ENCODE measurements at places on chromosomes 4 and X.

- DNase-seq: no peak
These were observed 600.3 kb downstream of the SPRY1 start for GRCh38 chr4:123996718-123997510.

GRCh38 chrX:12446342-12447075 lies 308.2 kb downstream of the FRMPD4 start:
- no peak for DNase-seq

- no peak for DNase-seq
These were observed 29.0 kb downstream of the COQ2 start for GRCh38 chr4:83255584-83255983.

GRCh38 chrX:110491846-110492620 lies 133.4 kb downstream of the RTL9 start:
- no peak for DNase-seq

DNA sequence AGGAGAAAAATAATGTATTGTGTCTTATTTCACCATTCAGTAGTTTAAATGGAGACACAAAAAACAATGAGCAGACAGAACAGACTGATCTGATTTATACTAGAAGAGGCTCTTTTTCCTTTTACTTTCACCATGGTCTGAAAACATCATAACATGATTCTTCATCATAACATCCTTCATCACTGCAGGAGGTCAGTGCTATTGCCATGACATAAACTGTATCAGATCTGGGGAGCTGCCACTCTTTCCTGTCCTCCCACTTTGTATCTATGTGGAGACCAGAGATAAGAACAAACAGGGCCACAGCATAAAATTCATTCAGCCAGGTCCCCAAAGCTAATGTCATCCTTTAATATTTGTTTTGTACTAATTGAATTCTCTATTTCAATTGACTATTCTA lies 25.2 kb downstream of the SOD3 start:
- no peak for DNase-seq

DNA sequence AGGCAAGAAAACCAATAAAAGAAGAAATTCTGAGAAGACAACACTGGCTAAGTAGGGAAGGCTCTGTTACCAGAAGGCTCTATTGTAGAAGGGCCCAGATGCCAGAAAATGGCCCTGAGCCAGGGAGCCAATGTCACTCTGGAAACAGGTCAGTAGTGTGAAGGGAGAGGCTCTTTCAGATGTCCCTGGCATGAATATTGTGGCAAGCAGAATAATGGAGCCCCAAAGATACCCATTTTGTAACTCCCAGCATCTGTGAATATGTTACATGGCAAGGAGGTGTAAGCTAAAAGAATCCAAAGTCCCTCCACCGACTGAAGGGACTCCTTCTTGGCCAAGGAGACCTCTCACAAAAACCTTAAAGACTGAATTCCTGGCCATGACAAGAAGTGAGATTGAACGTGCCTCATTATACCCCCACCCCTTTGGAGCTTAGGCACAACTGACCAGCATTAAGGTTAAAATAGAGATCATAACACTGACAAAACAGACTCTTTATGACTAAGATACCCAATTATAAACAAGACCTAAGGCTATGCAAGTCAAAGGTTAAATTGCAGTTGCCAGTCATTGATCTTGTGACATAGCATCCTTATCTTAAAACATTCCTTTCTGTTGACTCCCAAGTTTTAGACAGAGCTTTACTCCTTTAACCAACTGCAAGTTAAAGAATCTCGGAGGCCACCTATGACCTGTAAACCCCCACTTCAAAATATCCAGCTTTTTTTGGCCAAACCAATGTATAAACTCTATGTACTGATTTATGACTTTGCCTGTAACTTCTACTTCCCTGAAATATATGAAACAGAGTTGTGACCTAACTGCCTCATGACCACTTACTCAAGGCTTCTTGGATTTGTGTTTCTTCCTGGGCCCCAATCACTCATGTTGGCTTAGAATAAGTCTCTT lies 42.2 kb upstream of the SMIM10 start:
- DNase-seq: no peak

DNA sequence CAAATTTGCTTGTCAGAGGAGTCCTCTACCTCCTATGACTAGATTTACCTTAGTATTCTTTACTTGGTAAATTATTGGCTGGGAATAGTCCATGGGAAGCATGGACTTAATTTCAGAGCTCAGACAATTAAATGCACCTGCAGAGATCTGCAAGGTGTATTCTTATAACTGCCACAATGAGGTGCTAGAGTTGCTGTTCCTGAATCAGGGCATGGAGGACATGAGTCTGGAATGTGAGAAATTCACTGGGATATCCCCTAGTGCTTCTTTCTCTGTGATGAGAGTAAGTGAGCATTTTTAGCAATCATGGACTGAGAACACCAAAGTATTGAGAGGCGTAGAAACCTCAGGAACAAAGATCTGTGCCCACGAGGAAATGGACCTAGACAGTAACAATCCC lies 32.9 kb upstream of the GRID2 start:
- no peak for DNase-seq

DNA sequence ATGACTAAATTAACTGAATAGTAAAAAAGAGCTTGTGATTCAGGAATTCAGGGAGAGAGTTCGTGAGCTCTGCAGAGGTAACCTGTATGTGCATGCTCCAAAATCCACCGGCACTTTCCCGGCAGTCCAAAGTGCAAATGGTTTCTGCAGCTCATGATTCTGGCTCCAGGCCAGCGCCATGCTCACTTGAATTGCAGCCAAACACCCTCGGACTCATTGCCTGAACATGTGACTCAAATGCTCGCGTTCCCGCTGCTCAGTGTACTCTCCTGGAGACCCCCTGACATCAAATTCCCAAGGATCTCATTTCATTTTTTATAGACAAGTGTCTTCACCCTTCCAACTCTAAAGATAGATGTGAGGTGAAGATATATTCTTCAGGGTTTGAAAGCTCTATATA lies 44.1 kb upstream of the SH3RF1 start:
- no peak for DNase-seq

GRCh38 chrX:21638311-21638710 lies 19.8 kb downstream of the KLHL34 start:
- no peak for DNase-seq

- DNase-seq: no peak
These were observed 248.0 kb downstream of the GALNTL6 start for GRCh38 chr4:172061204-172061603.

DNA sequence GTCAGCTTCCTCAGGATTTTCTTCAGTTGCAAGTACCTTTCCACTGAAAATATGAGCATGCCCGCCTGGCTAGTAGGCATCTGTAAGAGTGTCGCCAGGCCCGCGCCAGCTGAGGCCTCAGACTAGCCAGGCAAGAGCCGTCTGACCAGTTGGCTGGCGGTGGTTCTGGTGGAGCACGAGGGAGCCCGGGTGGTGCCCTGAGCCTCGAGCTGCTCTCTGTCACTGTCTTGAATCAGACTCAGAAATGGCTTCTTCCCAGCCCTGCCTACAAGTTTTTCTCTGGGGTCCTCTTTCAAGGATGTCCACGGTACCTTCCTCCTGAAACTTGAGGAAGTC lies 11.9 kb downstream of the GRPEL1 start:
- DNase-seq: no peak

GRCh38 chr4:41647383-41647782 lies 101.1 kb downstream of the PHOX2B start:
- DNase-seq: no peak

DNA sequence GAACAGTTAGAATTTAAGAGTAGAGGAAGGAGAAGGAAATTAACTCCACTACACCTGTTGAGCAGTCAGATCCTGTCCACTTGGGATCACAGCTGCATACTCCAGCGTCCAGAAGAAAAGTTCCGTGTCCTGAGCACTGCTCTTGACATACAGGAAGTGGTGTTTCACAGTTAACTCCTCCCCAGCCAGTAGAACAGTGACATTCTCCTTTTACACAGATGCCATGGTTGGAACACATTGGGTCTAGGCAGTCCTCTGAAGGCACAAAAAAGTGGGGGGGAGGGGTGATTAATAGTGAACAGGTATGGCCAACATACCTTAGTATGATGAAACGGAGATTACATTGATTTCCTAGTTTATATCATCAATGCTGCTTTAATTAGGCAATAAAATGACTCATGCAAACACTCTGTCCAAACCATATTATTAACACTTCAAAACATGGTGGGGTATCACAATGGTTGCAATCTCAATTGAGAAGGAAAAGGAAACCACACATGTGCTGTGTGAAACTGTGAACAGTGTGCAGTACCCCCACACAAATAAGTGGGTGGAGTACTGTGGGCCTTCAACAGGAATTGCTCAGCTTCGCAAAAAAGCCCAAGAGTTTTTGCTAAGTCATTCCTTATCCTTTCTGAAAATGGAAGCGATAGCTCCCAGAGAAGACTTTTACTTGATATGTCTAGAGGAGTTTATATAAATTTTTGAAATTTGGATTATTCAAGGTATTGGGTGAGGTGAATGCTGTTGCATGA lies 295.6 kb downstream of the SH2D1A start:
- no peak for DNase-seq

- DNase-seq: no peak
These were observed 133.3 kb upstream of the PRPS2 start for GRCh38 chrX:12657881-12658280.

GRCh38 chrX:153816831-153817690 lies 13.3 kb downstream of the PDZD4 start:
- DNase-seq: no peak

- DNase-seq: no peak
These were observed 2141.0 kb upstream of the AGA start for GRCh38 chr4:179583221-179583620.

DNA sequence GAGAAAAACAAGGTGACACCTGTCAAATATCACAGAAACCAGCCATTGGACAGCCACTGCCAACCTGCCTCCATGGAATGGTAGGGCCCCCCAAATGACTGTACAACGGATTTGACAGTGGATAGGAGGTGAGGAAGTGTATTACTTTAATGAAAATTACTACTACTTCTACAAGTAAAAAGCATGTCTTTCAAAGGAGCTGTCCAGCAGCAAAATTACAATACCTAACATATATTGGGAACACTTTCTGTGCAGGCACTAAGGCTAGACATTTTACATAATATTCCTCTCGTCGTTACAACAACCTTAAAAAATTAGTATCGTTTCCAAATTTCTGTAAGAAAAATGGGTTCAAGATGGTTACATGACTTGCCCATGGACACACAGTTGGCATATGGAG lies 14.9 kb downstream of the PPP3CA start:
- DNase-seq: no peak

- DNase-seq: no peak
These were observed 114.4 kb downstream of the STK32B start for GRCh38 chr4:5165420-5166369.

DNA sequence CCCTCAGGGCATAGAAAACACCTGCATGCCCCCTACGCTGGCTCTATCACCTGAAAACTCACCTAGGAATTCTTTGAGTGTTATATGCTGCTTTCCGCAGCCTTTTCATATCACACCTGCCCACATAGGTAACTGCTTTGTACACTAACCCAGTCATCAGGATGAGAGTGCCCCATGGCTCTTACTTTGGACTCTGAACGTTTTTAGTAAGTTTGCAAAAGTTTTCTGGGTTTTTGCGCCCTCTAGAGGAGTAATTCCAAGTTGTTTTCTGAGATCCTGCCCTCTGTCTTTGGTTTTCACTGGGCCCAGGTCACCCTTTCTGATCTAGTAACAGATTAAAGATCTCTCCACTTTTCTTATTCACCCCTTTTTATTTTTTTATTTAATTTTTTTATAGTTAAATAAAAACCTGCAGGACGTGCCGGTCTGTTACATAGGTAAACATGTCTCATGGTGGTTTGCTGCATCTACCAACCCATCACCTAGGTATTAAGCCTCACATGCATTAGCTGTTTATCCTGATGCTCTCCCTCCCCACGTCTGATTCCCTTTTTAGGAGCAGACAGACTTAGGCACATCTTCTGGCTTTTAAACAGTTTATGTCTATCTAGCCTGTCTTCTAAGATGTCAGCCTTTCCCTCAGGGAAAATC lies 139.2 kb downstream of the NWD2 start:
- no peak for DNase-seq

- DNase-seq: no peak
These were observed 38.6 kb downstream of the TRPC5OS start for GRCh38 chrX:111914398-111915090.

GRCh38 chr4:43369036-43369594 lies 476.6 kb downstream of the GRXCR1 start:
- no peak for DNase-seq

DNA sequence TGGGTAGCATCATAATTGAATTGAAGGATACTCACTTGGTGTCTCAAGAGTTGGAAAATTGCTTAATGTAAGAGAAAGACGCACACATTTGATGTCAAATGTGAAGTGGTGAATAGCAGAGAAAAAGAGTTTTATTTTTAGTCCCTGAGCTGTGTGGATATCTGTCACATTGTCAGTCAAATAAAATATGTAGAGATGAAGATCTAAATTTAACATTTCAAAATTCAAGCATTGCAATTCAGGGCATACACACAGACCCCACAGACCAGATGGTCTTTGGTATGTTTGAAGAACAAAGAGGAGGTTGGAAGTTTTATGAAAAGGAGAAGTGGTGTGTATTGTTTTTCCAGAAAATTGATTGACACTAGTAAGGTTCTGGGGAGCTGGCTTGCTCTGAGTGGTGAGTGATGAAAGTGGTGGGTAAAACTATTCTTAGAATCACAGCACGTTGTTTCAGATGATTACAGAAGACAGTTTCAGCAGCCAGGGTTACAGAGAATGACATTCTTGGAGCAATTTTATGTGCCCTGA lies 44.9 kb upstream of the BBS12 start:
- DNase-seq: no peak

DNA sequence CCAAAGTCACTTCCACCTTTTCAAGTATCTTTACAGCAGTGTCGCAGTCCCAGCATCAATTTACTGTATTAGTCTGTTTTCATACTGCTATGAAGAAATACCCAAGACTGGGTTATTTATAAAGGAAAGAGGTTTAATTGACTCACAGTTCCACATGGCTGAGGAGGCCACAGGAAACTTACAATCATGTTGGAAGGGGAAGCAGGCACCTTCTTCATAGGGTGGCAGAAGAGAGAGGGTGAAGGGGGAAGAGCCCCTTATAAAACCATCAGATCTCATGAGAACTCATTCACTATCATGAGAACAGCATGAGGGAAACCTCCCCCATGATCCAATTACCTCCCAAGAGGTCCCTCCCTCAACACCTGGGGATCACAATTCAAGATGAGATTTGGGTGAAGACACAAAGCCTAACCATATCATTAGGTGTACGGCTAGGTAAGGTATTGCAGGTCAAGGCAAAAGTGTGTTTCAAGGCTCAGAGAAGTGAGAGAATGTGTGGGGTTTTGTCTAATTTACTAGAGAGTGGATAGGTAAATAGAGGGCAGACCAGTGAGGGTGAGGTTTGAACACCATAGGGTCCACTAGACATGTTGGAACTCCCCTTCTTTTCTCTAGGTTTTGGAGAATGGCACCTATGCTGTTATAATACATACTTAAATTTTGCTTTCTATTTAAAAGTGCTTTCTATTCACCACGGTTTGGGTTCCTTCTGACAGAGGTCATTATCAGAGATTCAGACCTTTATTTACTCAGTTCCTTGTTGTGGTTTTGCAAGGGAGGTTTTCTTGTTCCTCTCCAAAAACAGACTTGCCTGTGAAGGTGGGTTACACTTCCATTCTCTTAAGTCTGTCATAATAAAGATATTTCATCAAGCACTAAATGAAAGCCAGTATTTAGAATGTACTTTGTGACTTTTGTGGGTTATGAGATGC lies 186.6 kb downstream of the CPEB2 start:
- no peak for DNase-seq

GRCh38 chr4:10083331-10083771 lies 33.2 kb downstream of the WDR1 start:
- DNase-seq: no peak

GRCh38 chr4:93384887-93385286 lies 443.7 kb upstream of the ATOH1 start:
- DNase-seq: no peak

GRCh38 chr4:13907255-13907751 lies 279.8 kb upstream of the BOD1L1 start:
- no peak for DNase-seq

GRCh38 chr4:28558895-28559294 lies 1698.3 kb downstream of the STIM2 start:
- DNase-seq: no peak

Data from stimulated activated CD4-positive, alpha-beta T cell treated with anti-CD3 and anti-CD28 coated beads, Interleukin-15, amount 100 ng/mL, for 1 hour (primary cell).